ENCODE measurements at places on chromosomes 7 and 10.

GRCh38 chr10:93081318-93081717 is 7.6 kb downstream of the CYP26A1 start:
- no peak for DNase-seq

- DNase-seq, result no peak
These were observed 47.5 kb downstream of the DNAJB6 start for GRCh38 chr7:157384301-157384700.

GRCh38 chr7:99791021-99791420 is 7.0 kb upstream of the CYP3A4 start:
- no peak for DNase-seq

GRCh38 chr10:52447931-52448353 is 133.9 kb downstream of the DKK1 start:
- no peak for DNase-seq

GRCh38 chr7:150685219-150686029 is at the start of gene GIMAP2:
TSS of gene GIMAP2 (plus strand) at chr7:150685706. CDS start at chr7:150687060, 1,354 bp downstream.
- peak; percentile 76 for DNase-seq

All from CD4-positive, alpha-beta T cell treated with Interleukin-21 for 1 hour (primary cell).